ENCODE measurements at places on chromosomes 11 and 22. TPM values are rescaled to one million over a fixed set of nuclear protein-coding genes. Genes with fewer than 3 reads are reported as not detected.

SAA4 gene
- total RNA-seq: not detected

TSSK2 gene
- not detected for total RNA-seq

IGLL5 gene
- total RNA-seq: not detected

TENM4 gene
- not detected for total RNA-seq

All from CD8-positive, alpha-beta memory T cell (primary cell).